HAP-1 (cell line): ENCODE measurements at places on chromosomes 11 and 22.

DNA sequence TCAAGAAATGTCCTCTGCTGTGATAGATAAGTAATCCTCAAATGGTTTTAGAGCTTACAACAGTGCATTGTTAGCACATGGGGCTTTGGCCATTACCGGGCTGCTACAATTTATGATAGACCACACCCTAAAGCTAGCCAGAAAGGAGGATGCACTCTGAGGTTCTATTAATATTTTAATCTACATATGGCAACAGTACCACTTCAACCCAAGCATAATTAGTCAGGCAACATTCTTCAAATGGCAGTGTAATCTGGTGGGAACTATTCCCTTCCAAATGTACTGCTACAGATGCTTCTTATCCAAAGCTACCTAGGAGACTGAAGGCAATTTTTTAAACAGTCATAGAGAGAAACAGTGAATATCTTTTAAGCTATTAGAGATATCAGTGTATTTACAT, 697.6 kb downstream of the KCNA4 start:
- no peak for DNase-seq

GRCh38 chr11:125268611-125269010, 104.1 kb downstream of the PKNOX2 start:
- no peak for DNase-seq

DNA sequence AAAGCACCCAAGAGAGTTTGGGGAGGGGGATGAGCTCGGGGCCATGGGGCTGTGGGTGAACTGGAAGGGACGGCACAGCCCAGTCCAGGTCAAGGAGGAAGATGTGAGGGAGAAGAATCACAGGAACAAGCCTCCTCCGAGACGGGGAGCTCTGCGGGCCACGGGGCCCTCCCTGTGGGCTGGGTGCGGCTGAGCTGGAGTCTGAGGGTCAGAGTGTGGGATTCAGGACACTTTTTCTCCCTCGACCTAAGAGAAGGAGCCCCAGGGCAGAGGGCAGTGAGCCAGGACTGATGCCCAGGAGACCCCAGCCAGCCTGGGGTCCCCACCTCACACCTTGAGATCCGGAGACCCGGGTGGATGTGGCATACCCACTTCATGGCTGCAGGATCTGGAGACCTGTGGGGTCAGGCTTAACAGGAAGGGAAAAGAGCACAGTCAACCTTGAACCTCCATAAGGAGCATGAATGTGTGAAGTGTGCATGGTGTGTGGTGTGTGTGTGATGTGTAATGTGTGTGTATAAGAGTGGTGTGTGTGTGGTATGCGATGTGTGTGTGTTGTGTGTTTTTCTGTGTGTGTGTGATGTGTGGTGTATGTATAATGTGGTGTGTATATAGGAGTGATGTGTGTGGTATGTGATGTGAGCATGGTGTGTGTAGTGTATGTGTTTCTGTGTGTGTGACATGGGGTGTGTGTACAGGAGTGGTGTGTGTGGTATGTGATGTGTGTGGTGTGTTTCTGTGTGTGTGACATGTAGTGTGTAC, 504.6 kb downstream of the BRD1 start:
- DNase-seq: no peak

DNA sequence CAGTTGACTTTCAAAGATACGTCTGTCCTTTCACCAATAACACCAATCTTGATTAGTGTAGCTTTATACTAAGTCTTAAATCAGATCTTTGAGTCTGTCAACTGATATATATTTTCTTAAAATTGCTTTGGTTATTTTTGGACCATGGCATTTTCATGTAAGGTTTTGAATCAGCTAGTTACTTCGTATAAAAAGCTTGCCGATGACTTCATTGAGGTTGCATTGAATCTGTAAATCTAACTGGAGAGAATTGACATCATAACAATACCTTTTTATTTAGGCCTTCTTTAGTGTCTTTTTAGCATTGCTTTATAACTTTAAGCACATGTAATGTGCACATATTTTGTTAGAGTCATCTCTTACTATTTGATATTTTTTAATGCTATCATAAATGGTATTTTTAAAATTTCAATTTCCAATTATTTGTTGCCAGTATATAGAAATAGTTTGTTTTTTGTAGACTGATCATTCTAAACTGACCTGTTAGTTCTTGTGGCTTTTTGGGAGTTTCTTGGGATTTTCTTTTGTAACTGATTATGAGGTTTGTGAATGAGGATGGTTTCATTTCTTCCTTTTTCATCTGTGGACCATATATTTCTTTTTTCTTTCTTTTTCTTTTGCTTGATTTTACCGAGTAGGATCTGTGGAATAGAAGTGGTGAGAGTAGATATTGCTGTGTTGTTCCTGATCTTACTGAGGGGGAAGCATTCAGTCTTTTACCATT, 61.4 kb downstream of the DDX10 start:
- no peak for DNase-seq

DNA sequence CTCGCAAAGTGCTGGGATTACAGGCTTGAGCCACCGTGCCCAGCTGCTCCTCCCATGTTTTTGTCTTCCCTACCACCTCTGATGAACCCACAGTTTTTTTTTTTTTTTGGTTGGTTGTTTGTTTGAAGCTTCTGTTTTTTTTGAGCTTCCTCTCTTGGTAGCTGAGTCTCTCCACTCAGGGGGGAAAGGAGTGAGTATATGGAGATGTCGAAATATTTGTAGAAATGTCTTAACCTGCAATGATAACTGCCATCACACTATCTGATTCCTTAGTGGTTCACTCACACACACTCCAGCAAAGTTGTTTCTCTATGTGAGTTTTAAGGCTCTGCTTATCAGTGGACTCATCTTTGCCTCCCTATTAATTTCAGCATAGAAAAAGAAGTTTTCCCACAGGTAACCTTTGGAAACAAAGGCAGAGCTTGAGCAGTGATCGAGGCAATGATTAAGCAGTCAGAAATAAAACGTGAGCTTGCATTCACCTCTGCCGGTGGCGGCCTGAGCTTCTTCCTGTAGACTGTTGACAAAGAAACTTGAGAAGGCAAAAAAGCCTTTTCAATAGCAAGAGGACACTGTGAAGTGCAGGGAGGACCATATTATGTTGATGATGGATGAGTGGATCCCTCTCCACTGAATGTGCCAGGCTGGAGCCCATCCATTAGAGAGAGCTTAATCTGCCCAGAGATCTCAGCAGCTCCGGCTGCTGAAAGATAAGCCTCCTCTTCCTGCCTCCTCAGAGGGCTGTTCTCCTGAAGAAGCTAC, 29.0 kb upstream of the RASSF10 start:
- no peak for DNase-seq

DNA sequence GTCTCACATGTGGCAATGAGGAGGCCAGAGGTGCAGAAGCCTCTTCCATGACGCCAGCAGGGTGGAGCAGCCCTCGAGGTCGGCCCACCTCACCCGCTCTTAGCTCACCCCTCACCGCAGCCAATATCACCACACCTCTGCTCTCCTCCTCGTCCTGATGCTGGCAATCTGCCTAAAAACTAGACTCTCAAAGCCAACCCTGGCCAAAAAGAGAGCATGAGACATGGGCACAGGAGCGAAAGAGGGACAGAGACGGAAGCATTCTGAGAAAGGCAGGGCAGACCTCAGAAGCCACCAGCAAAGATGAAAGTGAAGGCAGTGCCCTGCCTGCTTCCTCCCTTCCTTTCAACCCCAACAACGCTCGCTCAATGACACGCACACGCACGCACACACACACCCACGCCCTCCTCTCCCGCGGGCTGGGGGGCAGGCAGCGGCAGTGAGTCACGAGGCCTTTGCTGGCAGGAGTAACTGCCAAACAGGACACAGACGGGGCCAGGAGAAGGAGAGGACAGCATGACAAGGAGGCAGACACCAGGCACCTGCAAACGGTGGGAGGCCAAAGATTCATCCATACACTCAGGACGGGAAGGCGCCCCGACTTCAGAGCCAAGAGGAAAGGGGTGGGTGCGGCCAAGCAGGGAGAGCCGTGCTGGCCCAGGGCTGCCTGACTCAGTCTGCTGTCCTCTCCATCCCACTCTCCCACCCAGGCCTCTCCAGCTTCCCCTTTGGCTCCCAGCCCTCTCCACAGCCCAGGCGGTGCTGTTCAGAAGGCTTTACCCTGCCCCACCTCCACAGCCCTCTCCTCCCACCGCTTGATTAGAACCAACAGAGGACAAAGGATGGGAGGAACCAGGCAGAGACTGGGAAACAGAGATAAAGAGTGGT, 11.4 kb downstream of the IGSF9B start:
- DNase-seq: no peak

DNA sequence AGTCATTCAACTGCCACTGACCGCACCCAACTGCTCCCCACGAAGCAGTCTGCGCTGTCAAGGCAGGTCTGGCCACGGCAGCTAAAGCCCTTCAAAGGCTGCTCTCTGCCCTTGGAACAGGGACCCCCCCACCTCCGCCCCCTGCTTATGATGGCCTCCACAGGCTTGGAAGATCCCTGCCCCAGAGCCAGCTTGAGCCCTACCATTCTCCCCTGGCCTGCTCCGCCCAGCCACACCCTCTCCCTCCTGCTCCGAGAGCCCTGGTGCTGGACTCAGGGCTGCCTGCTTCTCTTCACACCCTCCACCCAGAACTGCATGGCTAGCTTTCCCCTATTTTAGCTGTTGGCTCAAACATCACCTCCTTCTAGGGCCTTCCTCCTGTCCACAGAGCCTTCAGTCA, 19.0 kb downstream of the ZMAT5 start:
- no peak for DNase-seq

DNA sequence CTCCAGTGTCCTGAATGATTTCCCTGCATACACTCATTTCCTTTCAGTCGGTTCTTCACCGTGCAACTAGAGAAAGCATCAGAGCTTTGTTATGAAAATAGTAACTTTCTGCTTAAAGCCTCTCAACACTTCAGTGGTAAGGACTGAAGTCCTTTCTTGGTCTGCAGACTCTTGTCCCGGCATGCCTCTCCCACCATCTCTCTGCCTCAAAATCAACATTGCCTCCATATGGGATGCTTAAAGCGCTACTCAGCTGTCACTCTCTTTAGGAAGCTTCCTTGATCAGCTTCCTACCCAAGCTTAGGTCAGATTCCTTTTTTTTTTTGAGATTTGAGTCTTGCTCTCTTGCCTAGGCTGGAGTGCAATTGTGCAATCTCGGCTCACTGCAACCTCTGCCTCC, 36.7 kb downstream of the APLP2 start:
- no peak for DNase-seq

DNA sequence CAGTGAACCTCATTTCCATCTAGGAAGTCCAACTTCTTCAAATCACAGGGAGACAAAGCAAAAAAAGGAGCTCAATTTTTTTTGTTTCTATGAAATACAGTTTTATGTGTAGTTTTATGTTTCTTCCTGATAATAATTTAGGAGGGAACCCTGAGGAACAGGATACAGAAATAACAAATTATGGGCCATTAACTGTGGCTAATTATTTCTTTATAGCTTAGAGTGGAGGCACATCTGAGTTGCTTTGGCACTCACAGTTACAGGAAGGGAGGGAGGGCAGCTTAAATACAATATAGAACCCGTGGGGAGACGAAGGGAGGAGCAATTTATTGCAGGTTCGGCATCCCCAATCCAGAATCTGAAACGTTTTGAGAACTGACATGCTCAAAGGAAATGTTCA, 37.1 kb upstream of the HORMAD2 start:
- DNase-seq: no peak

GRCh38 chr22:35882211-35883030, 146.2 kb downstream of the RBFOX2 start:
- no peak for DNase-seq

DNA sequence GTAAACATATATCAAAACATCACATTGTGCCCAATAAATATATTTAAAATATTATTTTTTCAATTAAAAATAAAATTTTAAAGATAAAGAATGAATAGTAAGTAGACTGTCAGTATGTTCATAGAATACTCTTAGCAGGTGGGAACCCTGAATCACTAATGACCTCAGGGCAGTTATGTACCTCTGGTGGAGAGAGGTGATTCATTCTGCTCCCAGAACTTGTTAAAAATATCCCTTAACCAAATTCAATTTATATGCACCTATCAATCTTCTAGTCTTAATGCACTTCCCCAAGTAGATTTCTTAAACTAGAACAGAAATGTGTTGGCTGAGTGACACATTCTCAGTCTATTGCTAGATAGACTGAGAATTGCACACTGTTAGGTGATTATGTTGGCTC, 183.9 kb upstream of the SYN3 start:
- DNase-seq: no peak

- DNase-seq: no peak
Measured at GRCh38 chr22:32069579-32070372, 26.7 kb downstream of the SLC5A1 start.

- DNase-seq: no peak
Measured at GRCh38 chr11:102656528-102656927, 31.4 kb upstream of the MMP20 start.

GRCh38 chr11:30206249-30206996, 24.4 kb upstream of the FSHB start:
- no peak for DNase-seq
